ENCODE measurements at places on chromosomes 1 and 21.

- no peak for DNase-seq
These were observed 4.7 kb downstream of the RIMKLA start for GRCh38 chr1:42385283-42385682.

DNA sequence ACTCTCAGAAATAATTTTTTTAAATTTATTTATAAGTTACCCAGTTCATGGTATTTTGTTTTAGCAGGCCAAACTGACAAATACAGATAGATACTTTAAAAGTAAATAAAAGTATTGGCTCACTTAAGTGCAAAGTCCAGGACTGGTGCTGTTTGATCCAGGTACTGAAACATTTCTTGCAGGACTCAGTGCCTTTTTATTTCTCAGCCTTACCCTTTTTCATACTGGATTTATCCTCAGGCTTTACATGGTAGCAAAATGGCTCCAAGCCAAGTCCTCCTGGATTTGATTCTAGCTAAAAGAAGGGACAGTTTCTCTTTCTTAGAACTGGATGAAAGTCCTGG lies 83.8 kb downstream of the DIRAS3 start:
- no peak for DNase-seq

DNA sequence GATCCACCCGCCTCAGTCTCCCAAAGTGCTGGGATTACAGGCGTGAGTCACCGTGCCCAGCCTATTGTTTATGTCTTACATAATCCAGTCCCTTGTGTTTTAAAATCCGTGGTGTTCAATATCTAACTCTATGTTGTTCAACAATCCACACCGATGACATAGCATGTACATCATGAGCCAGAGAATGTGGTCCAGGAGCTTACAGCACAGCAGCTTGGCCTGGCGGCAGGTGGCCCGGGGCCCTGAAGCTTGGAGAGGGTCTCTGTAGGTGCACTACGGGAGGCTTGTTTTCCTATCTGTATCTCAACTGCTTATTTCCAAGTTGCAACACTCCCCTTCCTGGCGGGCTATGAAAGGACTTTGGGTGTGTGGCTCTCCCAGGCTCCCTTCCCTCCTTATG lies 138.4 kb downstream of the ADSS2 start:
- DNase-seq, result no peak

DNA sequence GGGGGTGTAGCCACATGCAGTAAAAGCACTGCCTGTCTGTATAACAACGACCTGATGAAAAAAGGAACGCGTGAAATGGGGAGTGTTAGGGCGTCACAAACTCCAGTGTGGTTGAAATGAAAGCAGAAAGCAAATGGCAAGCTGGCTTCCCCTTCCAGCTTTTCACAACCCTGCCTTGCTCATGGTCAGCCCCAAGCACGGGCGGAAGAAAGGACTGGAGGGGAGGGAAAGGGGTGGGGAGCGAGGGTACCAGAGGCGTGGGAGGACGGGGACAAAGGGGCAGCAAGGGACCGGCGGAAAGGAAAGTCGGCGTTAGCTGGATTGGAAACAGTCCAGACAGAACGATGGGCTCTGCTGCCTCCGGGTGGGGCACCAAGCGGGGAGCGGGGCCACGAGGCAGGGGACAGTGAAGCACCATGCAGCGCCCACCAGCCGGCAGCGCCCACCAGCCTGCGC lies 9.6 kb downstream of the VPS26C start:
- DNase-seq, result no peak

DNA sequence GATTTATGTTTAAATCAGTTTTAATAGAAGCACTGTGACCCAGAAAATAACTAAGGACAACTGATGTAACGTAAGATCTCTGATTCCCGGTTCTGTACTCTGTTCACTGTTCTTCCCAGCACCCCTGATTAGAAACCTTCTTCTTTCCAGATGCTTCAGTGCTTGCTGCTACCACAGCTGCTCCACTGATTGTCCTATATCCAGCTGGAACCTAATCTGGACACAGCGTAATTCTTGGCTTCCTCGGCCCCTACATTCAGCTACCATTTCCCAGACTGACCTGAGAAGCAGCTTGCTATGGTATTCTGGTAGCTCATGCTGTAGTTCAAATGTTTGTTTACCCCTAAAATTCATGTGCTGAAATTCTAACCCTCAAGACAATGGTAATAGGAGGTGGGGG lies 302.7 kb downstream of the GRIK1 start:
- DNase-seq, result no peak

- DNase-seq, result no peak
These were observed 26.9 kb downstream of the EDARADD start for GRCh38 chr1:236421022-236421421.

- DNase-seq, result no peak
These were observed 59.9 kb downstream of the MAN1C1 start for GRCh38 chr1:25676488-25676887.
